Stimulated activated CD8-positive, alpha-beta memory T cell treated with anti-CD3 and anti-CD28 coated beads, Interleukin-15, amount 100 ng/mL, for 48 hours (primary cell): ENCODE measurements at places on chromosomes 3 and 15.

- no peak for DNase-seq
These were observed 28.6 kb downstream of the KLHL6 start for GRCh38 chr3:183526838-183527427.

DNA sequence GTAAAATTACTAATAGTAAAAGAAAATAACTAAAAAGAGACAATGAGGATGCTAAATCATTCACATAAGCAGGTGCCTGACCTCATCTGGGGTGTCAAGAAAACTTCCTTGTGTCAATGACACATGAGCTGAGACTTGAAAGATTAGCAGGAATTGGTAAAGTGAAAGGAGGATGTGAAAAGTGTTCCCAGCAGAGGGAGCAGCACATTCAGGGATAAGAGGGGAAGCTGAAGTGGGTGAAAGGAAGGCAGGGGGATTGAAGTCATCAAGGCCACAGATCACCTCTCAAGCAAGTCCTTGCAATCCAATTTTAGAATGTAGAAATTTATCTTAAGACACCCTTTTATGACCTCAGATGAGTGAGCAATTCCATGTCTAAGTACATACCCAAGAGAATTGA lies 60.2 kb upstream of the ACP3 start:
- no peak for DNase-seq

GRCh38 chr3:140285380-140285779 lies 350.4 kb downstream of the CLSTN2 start:
- DNase-seq, result no peak

DNA sequence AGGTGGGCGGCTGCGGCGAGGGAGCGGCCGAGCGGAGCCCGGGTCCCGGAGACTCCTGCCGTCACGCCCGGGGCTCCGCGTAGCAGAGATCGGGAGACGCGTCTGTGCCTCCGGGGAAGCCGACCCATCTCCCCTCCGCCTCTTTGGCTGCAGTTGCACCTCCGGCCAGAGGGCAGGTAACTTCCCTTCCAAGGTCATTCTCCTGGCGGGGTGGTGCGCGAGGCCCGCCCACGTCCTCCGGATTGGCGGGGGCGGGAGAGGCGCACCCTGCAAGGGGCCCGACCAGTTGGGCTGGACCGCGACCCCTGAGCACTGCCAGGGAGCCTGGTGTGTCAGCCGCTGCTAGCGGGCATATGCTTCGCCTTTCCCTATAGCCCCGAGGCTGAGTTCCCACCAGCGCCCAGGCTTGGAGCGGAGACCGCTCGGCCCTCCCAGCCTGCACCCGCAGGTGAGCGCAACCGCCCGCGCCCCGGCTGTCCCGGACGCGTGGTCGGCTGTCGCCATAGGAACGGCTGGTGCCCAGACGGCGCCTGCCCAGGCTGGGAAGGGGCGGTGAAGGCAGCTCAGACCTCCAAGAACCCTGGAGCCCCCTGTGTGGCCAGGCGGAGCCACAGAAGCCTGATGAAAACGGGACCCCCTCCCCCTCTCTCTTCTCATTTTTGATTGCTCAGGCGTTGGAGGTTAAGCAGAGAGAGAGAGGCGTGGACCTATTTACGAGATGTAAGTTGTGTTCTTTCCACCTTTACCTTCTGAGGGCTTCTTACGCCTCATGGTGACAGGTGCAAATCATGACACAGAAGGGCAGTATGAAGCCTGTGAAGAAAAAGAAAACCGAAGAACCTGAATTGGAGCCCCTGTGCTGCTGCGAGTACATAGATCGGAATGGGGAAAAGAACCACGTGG lies 453 bp downstream of the ZDHHC23 start:
- peak; percentile 15 for DNase-seq

DNA sequence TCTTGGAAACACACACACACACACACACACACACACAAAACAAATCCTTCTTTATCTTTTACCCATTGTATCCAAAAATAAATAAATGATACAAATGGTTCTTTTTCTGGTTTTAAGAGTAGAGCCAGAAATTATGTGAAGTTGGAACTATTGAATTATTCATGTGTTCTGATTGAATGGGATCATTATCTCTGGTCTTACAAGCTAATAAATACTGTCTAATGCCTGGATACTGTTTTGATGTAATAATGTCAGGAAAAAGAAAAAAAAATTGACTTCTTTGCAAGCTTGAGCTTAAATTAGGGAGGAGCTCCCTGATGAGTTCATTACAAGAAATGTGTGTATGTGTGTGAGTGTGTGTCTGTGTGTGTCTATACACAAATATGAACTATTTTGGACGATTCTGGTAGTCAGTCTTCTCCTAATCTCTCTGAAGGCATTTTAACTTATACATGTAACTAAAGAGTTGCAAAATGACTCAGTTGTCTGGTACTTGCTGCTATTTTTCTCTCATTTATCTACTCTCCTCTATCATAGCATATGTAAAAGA lies 507.2 kb upstream of the AGTR1 start:
- DNase-seq, result no peak

GRCh38 chr15:65660927-65661326 lies 39.2 kb downstream of the SLC24A1 start:
- DNase-seq, result no peak
